ENCODE measurements at places on chromosomes 7 and 10.

DNA sequence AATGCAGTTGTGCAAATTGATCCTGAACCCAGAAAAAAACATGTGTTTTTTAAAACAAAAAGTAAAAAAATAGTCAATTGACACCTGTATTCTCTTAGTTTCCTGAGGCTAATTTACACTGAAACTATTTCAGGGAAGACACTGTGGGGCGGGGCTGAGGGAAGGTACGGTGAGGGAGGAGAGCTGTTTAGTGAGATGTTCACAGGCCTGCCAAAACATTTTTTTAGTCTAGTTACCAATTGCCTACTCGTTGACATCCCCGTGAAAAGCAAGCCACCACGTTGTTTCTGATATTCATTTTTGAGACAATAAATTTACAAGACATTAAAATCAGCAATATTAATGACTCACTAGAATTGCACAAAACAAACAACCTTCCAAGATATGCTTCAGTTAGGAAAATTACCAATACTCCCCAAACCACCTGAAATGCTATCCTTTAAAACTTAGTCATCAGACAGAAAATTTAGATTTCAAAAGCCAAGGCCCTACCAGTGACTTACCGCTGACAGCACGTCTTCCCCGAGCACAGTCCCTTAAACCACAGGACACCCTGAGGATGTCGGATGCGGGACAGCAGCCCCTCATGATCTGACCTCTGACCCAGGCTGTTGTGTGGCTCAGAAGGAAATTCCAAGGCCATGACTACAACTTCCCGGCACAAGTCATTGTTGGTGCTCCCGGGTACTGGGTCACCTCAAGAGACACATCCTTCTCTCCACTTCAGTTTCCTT lies 279.2 kb downstream of the PRPF18 start:
- peaks cover 5% of the 10 kb centered on the region for H3K27me3 ChIP-seq
- no peak overlapping the region for H3K4me3 ChIP-seq
- DNase-seq, result no peak
- H3K27ac ChIP-seq, result no peak overlapping the region
- no peaks in the 10 kb centered on the region for H3K36me3 ChIP-seq

GRCh38 chr7:19442016-19442785 lies 266.6 kb downstream of the POLR1F start:
- H3K4me1 ChIP-seq, result no peaks in the 10 kb centered on the region
- no peaks in the 10 kb centered on the region for H3K27me3 ChIP-seq
- no peak overlapping the region for H3K27ac ChIP-seq
- H3K36me3 ChIP-seq, result no peaks in the 10 kb centered on the region
- no peak overlapping the region for H3K4me3 ChIP-seq
- DNase-seq, result no peak

- peak overlapping the region; percentile 96 for H3K27ac ChIP-seq
- H3K27me3 ChIP-seq, result no peaks in the 10 kb centered on the region
- peak overlapping the region; percentile 97 for H3K4me3 ChIP-seq
- H3K36me3 ChIP-seq, result no peaks in the 10 kb centered on the region
- H3K4me1 ChIP-seq, result peaks cover 32% of the 10 kb centered on the region
- peak; percentile 22 for DNase-seq
These were observed 47.0 kb upstream of the CDK1 start for GRCh38 chr10:60731134-60731885.

GRCh38 chr10:61503051-61503450 lies 49.9 kb upstream of the TMEM26 start:
- no peak for DNase-seq
- H3K36me3 ChIP-seq, result no peaks in the 10 kb centered on the region
- H3K4me3 ChIP-seq, result no peak overlapping the region
- H3K27ac ChIP-seq, result no peak overlapping the region

DNA sequence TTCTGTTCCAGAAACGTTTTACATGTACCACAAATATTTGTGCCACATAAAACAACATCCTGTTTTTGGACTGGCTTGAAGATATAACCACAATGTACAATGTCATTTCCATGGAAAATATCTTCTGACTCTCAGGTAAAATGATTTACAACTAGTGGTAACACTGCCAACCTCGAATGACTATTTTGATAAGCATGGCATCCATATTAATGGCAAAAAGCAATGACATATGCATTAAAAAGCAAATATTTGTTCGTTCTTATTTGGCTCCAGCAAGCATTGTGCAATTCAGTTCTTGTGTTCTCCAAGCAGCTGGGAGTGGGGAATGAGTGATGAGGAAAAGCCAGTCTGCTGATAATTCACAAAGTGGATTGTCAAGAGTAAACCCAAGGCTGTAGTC lies 289.0 kb downstream of the PLXDC2 start:
- H3K4me3 ChIP-seq, result no peak overlapping the region
- no peaks in the 10 kb centered on the region for H3K36me3 ChIP-seq
- H3K4me1 ChIP-seq, result no peaks in the 10 kb centered on the region
- no peak overlapping the region for H3K27ac ChIP-seq

Measured in memory B cell (primary cell).